Stimulated activated CD8-positive, alpha-beta memory T cell treated with anti-CD3 and anti-CD28 coated beads, Interleukin-7, amount 100 ng/mL, for 48 hours (primary cell): ENCODE measurements at places on chromosomes 16 and 17.

GRCh38 chr17:36498155-36498554 is 11.7 kb downstream of the ZNHIT3 start:
- no peak for DNase-seq

DNA sequence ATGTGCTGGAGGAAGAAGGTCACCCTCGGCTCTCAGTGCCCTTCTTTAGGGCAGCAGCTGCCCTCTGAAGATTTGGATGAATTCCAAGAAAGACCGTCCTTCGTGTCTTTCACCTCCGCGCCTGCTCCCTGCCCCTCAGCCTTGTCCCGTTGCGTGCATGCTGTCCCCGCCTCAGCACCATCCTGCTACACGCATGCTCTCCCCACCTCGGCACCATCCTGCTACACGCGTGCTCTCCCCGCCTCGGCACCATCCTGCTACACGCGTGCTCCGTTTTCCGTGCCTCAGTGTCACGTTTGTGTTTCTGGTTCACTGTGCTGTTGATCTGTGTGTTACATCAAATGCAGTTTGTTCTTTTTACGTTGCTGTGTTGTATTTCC is 13.5 kb downstream of the ACSF3 start:
- no peak for DNase-seq

GRCh38 chr17:41527063-41528023 is 765 bp downstream of the KRT19 start:
- no peak for DNase-seq

- peak; percentile 6 for DNase-seq
Measured at GRCh38 chr17:43169561-43170139, 1.4 kb upstream of the NBR1 start.

- DNase-seq: no peak
Measured at GRCh38 chr16:4511441-4512082, 27.0 kb downstream of the CDIP1 start.

GRCh38 chr17:3838206-3838605 is 7.8 kb downstream of the NCBP3 start:
- no peak for DNase-seq

DNA sequence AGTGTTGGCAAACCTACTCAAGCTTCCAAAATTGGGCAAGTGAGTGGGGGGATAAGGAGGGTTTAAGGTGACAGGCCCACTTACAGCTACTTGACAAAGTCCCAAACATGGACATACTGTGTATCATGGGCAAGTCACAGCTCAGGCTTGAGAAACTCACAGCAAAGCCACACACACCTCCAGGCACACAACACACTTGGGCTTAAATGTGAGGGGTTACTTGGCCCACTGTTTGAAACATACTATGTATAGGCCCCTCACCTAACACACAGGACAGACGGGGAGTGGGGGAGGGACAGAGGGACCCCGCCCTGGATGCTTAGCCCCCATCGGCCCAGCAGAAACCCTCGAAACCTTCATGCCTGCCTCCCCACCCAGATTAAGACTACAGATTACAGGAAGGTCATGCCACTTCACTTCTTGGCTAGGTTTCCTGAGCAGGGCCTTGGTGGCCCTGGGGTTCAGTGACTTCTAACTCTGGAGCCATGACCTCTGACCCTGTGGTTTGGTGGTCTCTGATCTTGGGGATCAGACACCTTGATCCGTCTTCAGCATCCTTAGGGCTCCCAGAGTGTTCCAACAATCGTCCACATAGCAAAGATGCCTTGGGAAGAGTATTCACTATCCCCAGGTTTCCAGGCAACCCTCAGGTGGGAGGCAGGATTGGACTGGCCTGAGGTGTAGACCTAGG is 2.3 kb upstream of the SAMD14 start:
- DNase-seq: no peak
